ENCODE measurements at places on chromosomes 2 and 18. TPM values are rescaled to one million over a fixed set of nuclear protein-coding genes. Genes with fewer than 3 reads are reported as not detected.

The SERPINB13 gene
- total RNA-seq: not detected

The MC2R gene
- not detected for total RNA-seq

- no peak for DNase-seq
Observed at GRCh38 chr18:9714266-9715087, 6.4 kb downstream of the RAB31 start.

GRCh38 chr2:16639431-16639830, 26.2 kb downstream of the CYRIA start:
- DNase-seq: no peak

The AFF3 gene
- 14.2 TPM for total RNA-seq

Measured in sciatic nerve (tissue), 2 donors.